ENCODE measurements at places on chromosomes 2 and 18.
A peak's percentile ranks its signal among the peaks of the same experiment; 100 is the strongest.

DNA sequence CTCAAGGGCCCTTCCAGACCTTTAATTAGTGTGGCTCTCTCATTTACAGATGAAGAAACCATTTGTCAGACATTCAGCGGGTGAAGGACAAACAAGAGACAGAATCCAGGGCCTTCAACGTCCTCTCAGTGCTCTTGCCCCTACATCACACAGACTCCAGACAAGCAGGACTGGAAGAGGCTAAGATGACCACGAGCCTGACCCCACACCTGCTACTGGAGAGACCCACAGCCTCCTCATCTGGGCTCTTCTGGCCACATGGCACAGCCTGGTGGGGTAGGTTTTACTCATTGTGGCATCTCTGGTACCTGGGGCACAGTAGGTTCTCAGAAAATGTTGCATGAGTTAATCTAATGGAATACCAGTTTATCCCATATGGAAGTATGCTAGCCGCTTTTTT, 69.6 kb upstream of the TMEM247 start:
- no peaks in the 10 kb centered on the region for H3K27me3 ChIP-seq
- H3K4me3 ChIP-seq: no peak overlapping the region
- H3K36me3 ChIP-seq: no peaks in the 10 kb centered on the region
- DNase-seq: no peak
- H3K27ac ChIP-seq: no peak overlapping the region

DNA sequence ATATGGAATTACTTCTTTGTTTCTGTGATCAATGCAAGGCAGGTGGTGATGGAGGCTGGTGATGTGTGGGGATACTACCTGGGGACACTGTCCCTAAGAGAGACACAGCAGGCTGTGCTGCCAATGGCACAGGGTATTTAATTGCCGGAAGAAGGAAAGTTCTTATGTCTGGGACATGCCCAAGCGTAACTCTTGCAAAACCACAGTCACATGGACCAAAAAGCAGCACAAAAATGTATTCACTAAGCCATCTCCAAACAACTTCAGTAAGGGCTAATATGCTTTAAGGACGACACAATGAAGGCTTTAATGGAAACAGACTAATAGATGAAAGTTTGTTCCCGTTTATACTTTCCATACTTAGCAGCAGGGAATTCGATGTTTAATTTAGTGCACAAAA, 49.7 kb upstream of the AP1S3 start:
- peaks cover 15% of the 10 kb centered on the region for H3K4me1 ChIP-seq
- DNase-seq: no peak
- peak overlapping the region; percentile 26 for H3K27ac ChIP-seq
- H3K4me3 ChIP-seq: no peak overlapping the region

DNA sequence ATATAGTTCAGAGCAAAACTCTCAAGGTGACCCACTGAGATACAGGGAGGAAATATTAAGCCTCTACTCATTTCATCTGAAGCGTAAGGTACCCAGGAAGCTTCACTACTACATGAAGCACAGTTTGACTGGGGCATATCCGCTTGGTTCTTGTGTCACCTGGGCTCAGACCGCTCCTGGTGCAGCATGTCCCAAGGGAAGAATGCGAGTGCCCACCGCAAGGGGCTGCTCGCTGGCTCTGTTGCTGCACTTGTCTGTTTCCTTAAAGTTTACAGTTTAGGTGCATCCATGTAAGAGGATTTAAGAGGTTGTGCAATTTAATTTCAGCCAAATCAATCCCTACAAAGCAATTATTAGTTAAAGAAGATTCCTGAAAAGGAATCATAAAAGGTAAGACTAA, 507.8 kb downstream of the FBXO15 start:
- DNase-seq: no peak
- no peaks in the 10 kb centered on the region for H3K4me1 ChIP-seq
- no peaks in the 10 kb centered on the region for H3K27me3 ChIP-seq
- H3K27ac ChIP-seq: no peak overlapping the region
- H3K36me3 ChIP-seq: no peaks in the 10 kb centered on the region

DNA sequence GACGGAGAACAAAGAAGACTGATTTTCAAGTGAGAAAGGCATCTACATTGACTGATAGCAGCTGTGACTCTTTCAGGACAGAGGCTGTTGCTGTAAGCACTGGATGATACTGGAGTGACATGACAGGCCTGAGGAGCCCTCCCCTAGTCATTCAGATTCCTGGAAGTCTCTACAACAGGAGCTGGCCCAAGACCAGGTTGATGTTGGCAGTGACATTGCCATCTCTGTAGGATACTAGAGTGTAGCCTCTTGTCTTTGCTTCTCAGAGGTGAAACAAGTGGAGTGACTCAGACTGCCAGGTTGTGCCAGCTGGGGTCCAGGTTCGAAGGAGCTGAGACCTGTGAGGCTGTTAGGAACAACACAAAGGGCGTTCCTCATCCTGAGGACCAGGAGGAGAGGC, 44.7 kb upstream of the SH3RF3 start:
- no peaks in the 10 kb centered on the region for H3K27me3 ChIP-seq
- DNase-seq: no peak
- H3K36me3 ChIP-seq: no peaks in the 10 kb centered on the region
- H3K4me3 ChIP-seq: no peak overlapping the region
- H3K4me1 ChIP-seq: no peaks in the 10 kb centered on the region

GRCh38 chr2:197307236-197307932, 3.2 kb downstream of the ANKRD44 start:
- H3K4me3 ChIP-seq: peak overlapping the region; percentile 90
- peaks cover 54% of the 10 kb centered on the region for H3K36me3 ChIP-seq
- H3K27ac ChIP-seq: peak overlapping the region; percentile 95
- H3K4me1 ChIP-seq: peaks cover 66% of the 10 kb centered on the region
- DNase-seq: no peak
- H3K27me3 ChIP-seq: no peaks in the 10 kb centered on the region

DNA sequence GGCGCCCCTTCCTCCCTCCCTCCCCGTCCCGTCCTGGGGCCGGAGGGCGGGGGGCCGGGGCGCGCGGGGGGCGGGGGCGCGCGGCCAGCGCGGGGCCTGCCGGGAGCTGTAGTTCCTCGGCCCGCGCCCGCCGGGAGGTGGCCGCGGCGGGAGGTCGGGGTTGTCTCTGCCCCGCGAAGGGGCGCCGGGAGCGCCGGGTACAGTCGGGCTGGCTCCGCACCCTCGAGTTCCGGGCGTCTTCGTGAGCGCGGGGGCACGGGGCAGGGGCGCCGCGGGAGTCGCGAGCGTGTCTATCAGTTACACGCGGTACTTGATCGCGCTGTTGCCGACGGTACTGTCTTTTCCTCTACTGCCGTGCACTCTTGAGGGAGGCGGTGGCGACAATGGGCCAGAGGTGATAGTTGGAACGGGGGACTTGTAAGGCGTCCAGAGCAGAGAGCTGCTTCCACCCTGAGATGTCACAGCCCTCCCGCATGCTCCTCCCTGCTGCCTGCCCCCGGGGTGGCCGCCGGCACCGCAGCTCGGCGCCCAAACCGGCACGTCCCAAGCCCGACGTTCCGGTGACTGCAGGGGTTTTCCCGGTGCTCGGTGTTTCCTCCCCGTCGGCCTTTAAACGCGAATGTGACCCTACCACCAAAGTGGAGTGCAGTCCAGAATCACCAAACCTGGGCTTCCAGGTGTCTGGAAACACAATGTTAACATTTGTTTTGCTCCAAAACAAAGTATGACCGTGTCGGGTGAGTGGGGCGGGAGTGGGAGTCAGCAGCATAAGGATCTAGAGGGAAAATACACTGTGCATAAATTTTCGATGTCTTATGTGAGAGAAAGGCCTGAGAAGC, at the start of gene PRKD3:
Gene PRKD3, minus strand, starts transcription at position 48 of the 839 bp plus-strand sequence. CDS start 8,309 bp downstream, outside the sequence.
- peak within 1 kb of the TSS; percentile 92 for H3K4me3 ChIP-seq
- peaks cover 9% of the 10 kb centered on the region for H3K36me3 ChIP-seq
- H3K4me1 ChIP-seq: peaks cover 32% of the 10 kb centered on the region
- DNase-seq: peak; percentile 75
- peaks cover 31% of the 10 kb centered on the region for H3K27me3 ChIP-seq

DNA sequence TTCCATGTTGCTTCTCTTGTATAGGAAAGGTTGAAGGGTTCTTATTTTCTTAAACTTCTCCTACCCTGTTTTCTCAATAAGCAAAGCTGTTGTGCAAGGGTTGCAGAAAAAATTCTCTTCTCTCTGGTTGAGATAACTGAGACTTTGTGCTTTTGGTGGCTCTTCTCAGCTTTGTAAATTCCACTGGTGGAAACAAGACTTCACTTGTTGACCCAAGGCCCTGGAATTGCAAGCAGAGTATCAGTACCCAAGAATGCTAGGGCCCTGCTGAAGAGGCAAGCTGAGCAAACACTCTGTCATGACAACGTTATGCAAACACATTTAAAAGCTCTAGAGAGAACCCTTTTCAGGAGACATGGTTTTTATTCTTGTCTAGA, 294.7 kb upstream of the EPAS1 start:
- H3K27me3 ChIP-seq: no peaks in the 10 kb centered on the region
- no peaks in the 10 kb centered on the region for H3K4me1 ChIP-seq
- H3K36me3 ChIP-seq: no peaks in the 10 kb centered on the region
- no peak overlapping the region for H3K27ac ChIP-seq

Data from activated CD4-positive, alpha-beta memory T cell treated with anti-CD3 and anti-CD28 coated beads, Interleukin-2, amount 10 ng/mL, durations not matched to agents 7 days and 5 days (primary cell).